ENCODE measurements at places on chromosomes 12 and 14.
A peak's percentile ranks its signal among the peaks of the same experiment; 100 is the strongest.

GRCh38 chr12:87981495-87981894 is 47.7 kb downstream of the C12orf50 start:
- no peak for DNase-seq

DNA sequence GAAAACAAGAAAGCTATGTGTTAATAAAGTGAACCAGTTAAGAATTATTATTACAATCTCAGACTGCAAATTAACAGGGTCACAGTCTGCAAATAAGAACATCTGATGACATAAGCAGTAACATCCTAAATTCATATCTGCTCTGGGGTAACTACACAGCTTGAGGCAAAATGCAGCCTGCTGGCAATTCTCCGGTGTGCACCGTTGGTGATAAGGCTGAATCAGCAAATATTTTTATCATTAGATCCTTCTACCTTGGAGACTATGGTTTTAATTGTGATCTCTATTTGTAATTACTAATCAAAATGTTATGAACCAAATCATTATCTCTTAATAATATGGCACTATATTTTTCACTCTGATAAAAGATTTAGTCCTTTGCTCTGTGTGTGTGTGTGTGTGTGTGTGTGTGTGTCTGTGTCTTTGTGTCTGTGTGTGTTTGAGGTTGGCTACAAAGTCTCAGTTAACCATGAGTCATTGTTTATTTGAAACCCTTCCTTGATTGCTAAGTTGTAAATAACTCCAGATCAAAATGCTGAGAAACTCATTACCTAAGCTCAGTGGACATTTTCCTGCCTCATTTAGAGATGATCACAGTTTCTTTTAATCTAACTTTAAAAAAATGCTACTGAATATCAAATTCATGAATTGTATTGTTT is 442.6 kb downstream of the GXYLT1 start:
- DNase-seq: no peak

- no peak for DNase-seq
These were observed 74.7 kb downstream of the ITPK1 start for GRCh38 chr14:93040982-93041381.

DNA sequence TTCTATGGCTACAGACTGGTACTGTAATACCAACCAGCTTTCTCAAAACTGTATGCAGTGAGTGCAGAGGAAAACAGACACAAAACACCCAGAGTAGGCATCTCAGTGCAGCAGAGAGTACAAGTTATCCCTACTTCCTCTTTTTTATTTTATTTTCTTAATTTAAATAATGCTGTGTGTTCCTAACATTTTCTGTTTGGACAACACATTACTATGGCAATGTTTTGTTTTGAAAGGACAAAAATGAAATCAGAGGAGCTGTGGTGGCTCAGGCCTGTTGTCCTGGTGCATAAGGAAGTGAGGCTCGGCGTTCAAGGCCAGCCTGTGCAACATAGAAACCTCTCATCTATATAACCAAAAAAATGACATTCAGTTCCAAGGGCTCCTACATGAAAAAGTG is 33.7 kb upstream of the SELPLG start:
- DNase-seq: no peak

GRCh38 chr14:88879022-88879421 is 54.6 kb downstream of the TTC8 start:
- no peak for DNase-seq

GRCh38 chr14:104886690-104887622 is 21.9 kb downstream of the CEP170B start:
- no peak for DNase-seq

DNA sequence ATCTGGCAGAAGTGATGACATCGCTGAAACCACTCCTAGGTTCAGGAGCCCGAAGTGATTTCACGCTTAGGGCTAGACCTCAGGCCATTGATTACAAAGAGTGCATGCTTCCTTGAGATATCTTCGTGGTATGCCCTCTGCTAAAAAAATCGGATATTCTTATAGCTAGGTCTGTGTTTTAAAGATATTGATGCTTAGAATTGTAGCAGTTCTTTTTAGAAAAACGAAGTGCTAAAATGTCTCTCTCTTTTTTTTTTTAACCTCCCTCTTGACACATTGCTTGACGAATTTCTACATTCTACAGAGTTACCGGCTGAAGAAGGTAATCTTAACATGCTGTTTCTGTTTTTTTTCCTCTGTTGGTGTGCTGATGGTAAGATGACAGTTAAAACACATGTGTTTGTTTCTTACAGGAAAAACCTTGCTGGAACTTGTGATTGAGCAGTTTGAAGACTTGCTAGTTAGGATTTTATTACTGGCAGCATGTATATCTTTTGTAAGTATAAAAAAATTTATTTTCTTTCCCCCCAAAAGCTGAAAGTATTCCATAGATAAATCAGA is 1.3 kb downstream of the ATP2A2 start:
- DNase-seq: peak; percentile 36

- DNase-seq: peak; percentile 77
These were observed at the start of gene PLEKHG7 for GRCh38 chr12:92702754-92703679. PLEKHG7 (plus strand) TSS chr12:92702989; CDS start chr12:92706632, 3,643 bp downstream.

- DNase-seq: peak; percentile 77
These were observed 131.6 kb downstream of the KSR2 start for GRCh38 chr12:117836999-117837736.

- DNase-seq: no peak
These were observed 45.1 kb upstream of the CHGA start for GRCh38 chr14:92877757-92878431.

DNA sequence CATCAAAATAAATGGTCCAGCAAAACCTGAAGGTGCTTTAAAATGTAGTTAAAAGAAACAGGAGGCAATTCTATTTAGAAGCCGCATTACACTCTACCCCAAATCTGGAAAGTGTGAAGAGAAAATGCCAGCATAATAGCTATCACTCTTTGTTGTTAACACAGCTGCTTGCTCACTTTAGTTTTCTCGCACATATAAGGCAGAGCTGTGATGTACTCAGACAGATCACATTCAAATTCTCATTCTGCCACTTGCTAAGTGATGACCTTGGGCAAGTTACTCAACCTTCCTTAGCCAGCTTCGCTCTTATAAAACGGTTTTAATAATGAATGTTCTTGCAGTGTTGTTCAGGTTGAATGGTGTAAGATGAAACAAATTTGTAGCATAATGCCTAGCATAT is 56.0 kb upstream of the MGAT4C start:
- no peak for DNase-seq

DNA sequence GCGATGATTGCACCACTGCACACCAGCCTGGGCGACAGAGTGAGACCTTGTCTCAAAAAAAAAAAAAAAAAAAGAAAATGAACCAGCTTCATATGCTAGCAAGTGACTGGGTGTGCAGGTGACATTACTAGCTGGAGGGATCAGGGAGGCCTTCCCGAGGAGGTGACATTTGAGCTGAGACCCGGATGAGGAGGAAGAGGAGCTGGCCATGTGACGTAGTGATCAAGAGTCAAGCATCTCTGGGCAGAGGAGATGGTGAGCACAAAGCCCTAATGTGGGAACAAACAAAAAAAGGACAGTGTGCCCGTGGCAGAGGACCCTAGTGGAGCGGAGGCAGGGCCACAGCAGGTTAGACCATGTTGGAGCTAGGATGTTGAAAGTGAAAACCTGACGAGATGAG is 3.5 kb upstream of the PTPN6 start:
- DNase-seq: no peak

- no peak for DNase-seq
These were observed 223.7 kb downstream of the KCNC2 start for GRCh38 chr12:74985986-74986319.

- DNase-seq: no peak
These were observed 10.8 kb upstream of the CMA1 start for GRCh38 chr14:24518851-24519250.

GRCh38 chr12:89484470-89484869 is 40.1 kb downstream of the GALNT4 start:
- DNase-seq: no peak

DNA sequence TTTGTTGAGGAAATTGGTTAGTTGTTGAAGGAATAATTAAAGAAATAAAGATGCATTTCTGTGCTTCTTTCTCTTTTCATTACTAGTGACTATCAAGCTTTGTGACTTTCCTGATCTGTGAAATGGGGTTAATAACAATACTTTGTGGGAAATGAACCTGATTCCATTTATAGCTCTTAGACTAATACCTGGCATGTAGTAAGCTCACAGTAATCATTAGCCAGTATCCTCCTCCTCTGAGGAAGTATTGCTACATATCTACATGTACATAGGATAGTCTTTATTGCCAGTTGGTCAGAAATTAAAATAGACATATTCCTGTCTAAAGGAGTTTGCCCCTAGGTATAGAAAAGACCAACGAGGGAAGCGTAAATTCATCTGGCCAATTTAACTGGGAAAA is 1.8 kb upstream of the CCDC198 start:
- DNase-seq: no peak

Measured in GM13976 (cell line).